SJCRH30 (cell line): ENCODE measurements at places on chromosomes 3 and 15. TPM values are rescaled to one million over a fixed set of nuclear protein-coding genes. Genes with fewer than 3 reads are reported as not detected.

DNA sequence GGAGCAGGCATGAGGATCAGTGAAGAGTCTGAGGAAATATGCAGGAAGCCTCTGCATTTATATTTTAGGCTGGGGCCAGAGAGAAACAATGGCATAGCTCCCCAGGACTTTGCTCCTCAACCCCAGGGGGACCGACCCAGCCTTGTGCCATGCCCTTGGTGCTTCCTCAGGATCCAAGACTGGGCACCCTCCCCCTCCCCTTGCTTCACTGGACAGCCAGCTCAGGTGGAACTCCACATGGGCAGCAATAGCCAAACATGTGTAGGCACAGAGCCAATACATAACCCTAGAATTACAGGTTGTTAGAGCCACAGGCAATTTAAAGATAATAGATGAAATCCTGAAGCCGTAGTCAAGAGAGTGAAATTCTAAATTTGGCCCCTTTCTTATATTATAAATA lies 73.0 kb upstream of the ETV5 start:
- no peak for DNase-seq

- no peak for DNase-seq
Observed at GRCh38 chr3:125959317-125960065, 9.5 kb upstream of the ROPN1B start.

MRAS gene
- 57.8 and 63.6 TPM in 2 replicates for total RNA-seq

PLA2G4D gene
- total RNA-seq = not detected in 2 replicates

GRCh38 chr15:99566157-99566897 lies 543 bp downstream of the MEF2A start:
- peak; percentile 48 for DNase-seq

GRCh38 chr3:106367496-106367895 lies 498.7 kb upstream of the CBLB start:
- no peak for DNase-seq

- no peak for DNase-seq
Observed at GRCh38 chr15:32659340-32660155, 18.0 kb downstream of the SCG5 start.

SLC28A1 gene
- total RNA-seq = not detected in 2 replicates

- no peak for DNase-seq
Observed at GRCh38 chr3:50112462-50112861, 23.7 kb downstream of the RBM5 start.

- DNase-seq = no peak
Observed at GRCh38 chr3:25292036-25292435, 136.0 kb upstream of the RARB start.

DNA sequence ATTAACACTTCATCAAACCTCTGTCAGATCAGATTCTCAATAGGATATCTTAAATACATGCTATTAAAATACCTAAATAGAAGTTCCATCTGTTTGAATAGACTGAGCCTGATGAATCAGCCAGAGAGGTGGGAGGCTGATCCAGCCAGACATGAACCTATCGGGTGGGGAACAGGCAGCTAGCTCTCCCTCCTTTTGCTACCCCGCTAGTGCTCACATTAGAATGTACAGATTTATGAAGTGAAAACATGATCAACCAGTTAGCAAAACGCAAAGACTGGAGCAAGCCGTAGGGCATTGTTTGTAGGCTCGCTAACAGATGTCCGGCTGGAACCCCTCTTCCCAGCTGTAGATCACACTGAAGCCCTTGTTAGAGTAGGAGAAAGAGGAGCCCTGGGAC lies 54.4 kb downstream of the GTF2E1 start:
- no peak for DNase-seq

GRCh38 chr3:170171563-170171962 lies 10.0 kb downstream of the PHC3 start:
- no peak for DNase-seq

GRCh38 chr3:14691239-14691638 lies 16.3 kb downstream of the C3orf20 start:
- DNase-seq = no peak

GRCh38 chr3:21806733-21807132 lies 55.7 kb upstream of the ZNF385D start:
- DNase-seq = no peak
